ENCODE measurements at places on chromosomes 5 and 9.

GRCh38 chr5:124139477-124139876, 607.0 kb downstream of the ZNF608 start:
- DNase-seq = no peak

DNA sequence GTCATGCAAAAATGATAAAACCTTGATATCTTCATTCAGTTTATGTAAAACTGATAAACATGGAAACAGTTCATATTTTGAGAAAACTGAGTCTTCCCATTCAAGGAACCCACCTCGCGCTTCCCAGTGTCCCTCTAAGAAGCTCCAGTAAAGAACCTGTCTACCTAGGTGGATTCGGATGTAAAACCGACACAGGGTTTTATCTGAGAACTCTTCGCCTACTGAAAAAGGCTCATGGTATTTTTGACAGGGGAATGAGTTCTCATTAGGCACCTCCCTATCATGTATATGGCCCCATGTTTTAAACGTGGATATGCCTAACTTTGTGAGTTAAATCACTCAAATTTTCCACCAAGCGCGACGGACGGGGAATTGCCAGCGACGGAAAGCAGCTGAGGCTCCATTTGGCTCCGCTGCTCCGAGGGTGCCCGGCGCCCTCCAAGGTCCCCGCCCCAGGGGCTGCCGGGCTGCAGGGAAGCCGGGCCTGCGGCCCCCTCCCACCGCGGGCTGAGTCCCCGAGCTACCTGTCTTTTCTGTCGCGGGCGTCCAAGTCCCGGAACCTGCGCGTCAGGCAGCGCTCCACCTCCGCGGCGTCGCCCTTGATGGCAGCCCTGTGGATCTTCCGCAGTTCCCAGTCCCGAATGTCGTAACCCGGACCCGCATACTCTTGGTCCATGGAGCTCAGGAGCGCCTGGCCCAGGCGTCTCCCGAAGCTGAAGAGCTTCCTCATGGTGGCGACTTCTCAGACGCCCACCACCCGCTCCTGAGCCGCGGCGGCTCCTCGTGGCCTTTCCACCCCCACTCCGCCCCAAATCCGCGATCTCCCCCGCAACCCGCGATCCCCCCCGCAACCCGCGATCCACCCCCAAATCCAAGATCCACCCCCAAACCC, 594 bp downstream of the ANKRD18A start:
- DNase-seq = no peak

GRCh38 chr5:69276422-69277174, 41.9 kb downstream of the CDK7 start:
- DNase-seq = no peak

DNA sequence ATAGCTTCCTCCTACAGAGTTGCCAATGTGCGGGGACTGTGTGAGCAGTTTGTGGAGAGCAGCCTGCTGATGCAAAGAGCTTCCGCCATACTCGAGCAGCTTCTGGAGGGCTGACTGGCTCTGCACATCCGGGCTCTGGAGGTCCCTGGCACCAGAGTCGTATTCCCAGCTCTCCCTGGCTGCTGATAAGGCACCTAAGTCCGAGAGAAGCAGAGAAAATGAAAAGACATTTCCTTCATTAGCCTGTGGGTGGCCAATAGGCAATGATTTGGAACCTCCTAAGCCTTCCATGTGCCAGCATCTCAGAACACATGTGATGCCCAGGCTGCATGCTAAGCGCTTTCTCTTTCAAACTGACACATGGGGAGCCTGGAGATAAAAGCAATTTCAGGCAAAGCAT, 94.3 kb downstream of the TSSK1B start:
- DNase-seq = no peak

DNA sequence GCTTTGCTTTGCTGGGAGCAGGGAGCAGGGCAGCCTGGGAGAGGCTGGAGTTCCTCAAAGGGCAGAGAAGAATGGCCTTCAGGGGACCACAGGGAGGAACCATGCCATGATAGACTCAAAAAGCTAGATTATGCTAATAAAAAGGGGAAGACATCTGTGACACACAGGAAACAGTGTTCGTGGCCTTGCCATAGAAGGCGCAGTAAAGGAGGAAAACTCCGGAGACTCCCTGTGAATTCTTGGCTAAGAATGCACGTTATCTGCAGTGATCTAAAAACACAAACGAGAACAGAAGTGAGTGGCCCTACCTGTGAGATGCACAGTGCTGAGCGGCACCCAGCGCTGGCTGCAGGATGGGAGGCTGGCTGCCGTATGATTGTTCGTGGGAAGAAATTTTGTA, 15.9 kb upstream of the LTC4S start:
- no peak for DNase-seq

GRCh38 chr5:137808503-137809135, 54.5 kb upstream of the HNRNPA0 start:
- DNase-seq = no peak

DNA sequence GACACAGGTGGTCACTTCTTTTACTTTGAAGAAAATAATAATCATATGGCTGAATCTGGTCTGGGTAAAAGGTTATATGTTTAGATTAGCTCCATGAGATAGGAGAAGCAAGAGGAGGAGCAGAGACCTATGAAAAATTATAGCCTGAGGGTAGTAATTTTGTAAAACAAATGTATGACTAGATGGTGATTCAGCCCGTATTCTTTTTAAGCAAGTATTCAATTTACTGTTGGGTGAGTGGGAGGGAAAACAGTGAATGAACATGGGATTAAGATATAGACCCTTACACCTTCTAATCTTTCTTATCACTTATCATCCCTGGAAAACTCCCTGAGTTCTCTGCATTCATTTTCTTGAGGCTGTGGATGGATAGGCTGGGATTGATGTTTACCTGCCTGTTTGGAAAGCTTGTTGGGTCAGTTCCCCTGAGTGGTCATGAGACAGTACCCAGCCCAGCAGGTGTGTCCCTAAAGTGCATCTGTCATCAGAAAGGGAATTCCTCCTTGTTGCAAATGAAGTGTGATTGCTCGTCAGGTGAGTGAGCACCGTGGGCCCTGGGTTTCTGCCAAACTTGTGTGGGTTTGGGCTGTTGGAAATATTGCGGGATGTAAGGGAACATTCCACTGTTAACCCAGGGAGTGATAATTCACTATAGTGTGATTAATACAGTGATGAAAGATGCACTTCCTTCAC, 101.2 kb upstream of the GDNF start:
- no peak for DNase-seq

GRCh38 chr9:124504530-124505005, 2.6 kb downstream of the NR5A1 start:
- DNase-seq = no peak

DNA sequence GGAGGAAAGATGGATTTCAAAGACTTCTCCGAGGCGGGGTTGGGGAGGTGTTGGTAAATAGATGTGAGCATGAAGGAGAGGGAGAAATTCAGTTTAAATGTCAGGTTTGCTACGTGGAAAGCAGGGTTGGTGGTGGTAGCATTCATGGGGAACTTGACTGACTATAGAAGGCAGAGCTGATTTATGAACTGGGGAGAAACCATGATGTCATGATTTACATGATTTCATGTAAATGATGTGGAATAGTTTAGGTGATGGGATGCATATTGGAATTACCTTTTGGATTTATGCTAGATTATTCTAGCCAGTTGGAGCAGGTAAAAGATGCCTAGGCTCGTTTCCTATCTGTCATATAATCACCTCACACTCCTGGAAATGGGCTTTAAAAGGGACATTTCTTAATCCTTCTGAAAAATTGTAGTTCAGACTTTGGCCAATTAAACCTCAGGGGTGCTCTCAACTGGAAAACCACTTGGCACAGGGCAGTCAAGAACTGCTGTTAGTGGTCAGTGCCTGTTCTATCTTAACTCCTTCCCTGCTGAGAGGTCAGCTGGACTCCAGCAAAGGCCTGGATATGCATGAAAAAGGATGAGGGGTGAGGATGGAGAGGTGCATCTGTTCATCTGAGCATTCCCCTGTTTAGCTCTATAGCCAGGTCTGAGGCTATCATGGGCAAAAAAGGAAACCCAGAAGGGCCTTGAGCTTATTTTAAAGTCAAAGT, 50.1 kb upstream of the BASP1 start:
- no peak for DNase-seq

DNA sequence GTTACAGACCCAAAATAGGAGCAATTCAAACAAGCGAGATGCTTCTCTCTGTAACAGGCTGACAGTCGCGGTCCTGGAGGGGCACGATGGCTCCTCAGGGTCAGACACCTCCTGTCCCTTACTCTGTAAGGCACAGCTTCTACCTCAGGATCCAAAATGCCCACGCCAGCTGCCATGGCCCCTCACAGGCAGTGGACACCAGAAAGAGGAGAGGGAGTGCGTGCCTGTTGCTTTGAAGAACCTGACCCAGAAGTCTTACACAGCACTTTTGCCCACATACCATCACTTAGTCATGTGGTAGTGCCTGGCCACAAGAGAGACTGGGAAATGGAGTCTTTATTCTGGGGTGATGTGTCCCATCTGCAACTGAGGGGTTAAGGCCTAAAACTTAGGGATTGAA, 11.6 kb upstream of the ABL1 start:
- no peak for DNase-seq

GRCh38 chr5:67182301-67182790, 14.3 kb downstream of the CD180 start:
- no peak for DNase-seq

DNA sequence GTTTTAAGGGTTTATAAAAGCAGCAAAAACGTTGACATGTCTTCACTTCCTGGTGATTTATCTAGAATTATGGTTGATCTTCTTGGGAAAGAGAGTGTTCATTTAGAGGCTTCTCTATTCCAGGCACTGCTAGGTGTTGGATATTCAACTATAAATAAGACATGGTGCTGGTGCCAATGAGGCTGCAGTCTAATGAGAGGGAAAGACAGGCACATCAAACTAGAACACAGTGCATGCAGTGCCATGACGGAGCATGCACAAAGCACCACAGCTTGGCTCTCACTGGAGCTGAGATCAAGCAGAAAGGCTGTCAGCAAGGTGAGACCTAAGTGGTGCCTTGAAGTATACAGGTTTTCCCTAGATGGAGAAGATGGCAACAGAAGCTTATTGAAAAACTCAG, 126.5 kb downstream of the RMI1 start:
- no peak for DNase-seq

GRCh38 chr9:33637881-33638280, 113.8 kb downstream of the ANKRD18B start:
- no peak for DNase-seq

DNA sequence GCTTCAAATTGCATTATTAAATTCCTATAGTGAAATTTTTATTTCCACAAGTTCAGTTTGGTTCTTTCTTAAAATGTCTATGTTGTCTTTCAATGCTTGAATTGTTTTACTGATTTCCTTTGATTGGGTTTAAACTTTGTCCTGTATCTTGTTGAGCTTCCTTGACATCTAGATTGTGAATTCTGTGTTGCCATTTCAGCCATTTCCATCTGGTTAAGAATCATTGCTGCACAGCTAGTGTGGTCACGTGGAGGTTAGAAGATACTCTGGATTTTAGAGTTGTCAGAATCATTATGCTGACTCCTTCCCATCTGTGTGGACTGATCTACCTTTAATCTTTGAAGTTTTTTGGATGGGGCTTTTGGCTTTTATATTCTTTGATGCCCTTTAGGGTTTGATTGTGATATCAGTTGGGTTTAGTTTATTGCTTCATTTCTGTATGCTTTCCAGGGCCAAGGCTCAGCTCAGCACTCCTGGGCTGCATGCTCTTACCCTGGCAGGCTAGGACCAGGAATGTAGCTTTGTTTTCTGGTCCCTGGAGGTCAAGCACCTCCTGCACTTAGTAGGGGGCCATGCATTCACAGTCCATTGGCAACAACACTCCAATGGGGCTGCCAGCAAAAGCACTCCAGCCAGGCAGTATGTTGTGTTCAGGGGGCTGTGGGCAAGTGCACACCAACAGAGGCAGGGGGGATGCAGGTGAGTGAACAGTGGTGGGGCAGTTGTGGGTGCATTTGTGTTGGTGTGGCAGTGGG, 141.4 kb downstream of the PRR16 start:
- no peak for DNase-seq

DNA sequence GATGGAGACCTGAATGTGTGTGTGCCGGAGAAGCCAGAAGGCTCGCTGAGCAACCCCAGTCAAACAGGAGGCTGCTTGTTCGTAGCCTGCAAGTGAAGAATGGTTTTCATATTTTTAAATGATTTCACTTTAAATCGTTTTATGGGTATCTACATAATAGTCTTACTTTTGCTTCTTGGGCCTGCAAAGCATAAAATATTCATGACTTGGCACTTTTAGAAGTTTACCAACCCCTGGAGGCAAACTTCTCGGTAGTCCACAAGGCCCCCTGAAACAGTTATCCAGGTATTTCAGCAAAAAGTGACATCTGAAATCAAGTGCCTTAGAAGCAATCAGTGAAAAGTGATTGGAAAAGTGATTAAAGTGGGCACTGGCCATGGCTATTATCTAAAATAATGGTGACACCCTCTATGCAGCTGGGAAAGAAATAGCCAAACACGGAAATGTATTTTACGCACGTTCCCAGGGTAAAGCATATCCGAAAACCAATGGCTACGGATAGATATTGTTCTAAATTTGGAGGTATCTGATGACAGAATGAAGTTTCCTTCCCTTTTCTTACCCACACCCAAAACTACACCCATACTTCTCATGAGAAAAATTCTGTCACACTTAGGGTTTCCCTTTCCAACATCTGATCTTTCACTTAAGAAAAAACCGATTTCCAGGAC, 39.0 kb downstream of the RAPGEF1 start:
- DNase-seq = no peak

- DNase-seq = no peak
Observed at GRCh38 chr9:95373782-95374487, 56.4 kb upstream of the FANCC start.

GRCh38 chr5:666816-667498, 26.2 kb downstream of the TPPP start:
- no peak for DNase-seq

DNA sequence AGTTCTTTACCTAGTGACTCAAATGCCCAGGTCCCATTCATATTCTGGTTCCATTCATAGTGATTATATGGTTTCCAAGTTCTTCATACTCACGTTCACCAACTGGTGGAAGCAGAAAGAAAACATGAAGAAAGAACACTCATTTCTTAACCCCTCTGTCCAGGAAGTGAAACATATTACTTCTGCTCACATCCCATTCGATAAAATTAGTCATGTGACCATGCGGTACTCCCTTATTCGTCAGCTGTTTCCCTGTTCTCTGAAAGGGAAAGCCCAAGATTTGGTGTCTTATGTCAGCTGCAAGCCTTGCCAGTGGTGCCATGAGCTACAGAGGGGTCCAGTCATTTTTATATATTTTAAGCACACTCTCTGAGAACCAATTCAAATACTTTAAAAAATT, 387.0 kb upstream of the DMAC1 start:
- DNase-seq = no peak

DNA sequence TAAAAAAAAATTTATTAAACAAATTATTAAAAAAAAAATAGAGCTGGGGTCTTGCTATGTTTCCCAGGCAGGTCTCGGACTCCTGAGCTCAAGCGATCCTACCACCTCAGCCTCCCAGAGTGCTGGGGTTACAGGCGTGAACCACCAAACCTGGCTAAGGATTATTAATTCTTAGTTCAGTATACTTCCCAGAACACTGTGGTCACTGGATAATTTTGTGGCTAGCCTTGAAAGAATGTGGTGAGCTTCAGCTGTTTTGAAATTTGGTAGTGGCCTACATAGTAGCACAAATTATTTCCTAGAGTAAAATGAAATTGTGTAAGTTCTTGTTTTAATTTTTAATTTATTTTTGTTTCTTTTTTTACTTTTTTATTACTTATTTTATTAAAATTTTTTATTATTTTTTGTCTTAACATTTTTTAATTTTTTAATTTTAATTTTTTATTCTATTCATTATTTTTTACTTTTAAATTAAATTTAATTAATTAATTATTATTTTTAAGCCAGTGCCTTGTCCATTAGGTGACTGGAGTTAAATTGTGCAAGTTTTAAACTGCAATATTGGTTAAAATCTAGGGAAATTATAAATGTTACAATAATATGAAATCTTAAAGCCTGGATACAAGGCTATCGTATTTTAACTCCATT, 23.0 kb downstream of the ARRDC3 start:
- no peak for DNase-seq

All from substantia nigra (tissue), 51 donors.